Stimulated activated CD8-positive, alpha-beta memory T cell treated with anti-CD3 and anti-CD28 coated beads, Interleukin-4, amount 100 ng/mL, for 4 hours (primary cell): ENCODE measurements at places on chromosomes 2 and 18.
A peak's percentile ranks its signal among the peaks of the same experiment; 100 is the strongest.

DNA sequence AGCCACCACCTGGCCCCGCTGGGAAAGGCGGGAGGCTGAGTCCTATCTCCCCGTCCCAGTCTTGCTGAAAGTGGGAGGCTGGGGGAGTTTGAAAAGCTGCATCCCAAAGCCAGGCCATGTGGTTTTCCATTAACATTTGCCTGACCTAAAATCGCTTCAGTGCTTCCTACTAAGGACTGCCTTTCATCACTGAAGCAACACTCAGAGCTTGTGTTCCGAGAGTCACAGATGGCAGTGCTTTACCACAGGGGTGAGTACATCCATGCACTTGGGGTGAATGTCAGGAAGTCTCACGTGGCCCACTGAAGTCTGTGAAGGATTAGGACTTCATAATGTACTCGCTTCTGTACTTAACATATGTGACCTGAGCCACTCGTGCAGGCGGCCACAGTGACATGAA, 43.3 kb downstream of the PXDN start:
- no peak for DNase-seq

DNA sequence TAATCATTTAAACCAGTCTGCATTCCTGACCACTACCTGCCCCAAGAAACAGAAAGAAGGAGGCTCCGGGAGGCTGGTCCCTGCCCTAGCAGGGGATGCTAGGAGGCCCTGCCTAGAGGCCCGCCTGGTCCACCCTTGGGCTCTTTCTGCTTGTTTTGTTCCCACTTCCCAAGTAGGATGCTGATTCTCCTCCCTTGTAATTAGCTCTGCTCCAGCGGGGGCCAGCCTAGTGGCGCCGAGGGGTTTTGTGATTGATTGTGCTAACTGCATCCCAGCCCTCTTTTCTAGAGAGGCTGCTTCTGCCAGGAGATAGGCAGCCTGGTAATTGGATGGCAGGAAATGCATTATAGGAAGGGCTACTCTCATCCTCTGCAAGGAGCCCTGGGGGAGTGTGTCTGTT, 220.0 kb downstream of the LOXHD1 start:
- DNase-seq = no peak

DNA sequence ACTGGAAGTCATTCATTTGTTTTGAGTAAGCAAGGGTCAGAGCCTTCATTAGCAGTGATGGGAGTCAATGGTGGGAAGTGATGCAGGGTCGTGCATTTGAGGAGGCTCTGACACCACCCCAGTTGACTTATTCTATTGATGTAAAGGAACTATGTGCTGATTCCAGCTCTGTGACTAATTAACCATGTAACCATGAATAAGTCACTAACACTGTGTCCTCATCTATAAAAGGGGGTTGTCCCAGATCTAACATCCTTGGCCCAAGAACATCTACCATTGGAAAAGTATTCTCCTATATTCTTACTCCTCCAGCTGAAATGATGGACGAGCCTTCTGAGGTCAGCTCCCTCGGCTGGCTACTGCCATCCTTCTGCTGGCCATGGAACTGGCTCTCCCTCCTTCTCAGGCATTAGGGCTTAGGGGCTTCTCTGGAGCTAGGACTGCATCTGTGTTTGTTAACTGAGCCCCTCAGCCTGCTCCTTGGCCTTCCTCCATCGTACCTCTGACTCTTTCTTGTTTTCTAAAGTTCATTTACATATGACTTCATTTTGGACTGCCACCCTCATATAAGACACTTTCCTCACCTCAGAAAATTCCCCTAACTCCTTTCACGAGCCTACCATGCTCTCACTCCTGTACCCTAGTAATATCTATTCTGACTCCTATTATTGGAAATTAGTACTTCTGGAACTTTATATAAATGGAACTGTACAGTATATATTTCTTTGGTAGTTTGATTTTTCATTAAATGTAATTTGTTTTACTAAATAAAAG, 115.5 kb downstream of the KCTD1 start:
- DNase-seq = no peak

GRCh38 chr18:57429167-57430078, 5.8 kb upstream of the ONECUT2 start:
- DNase-seq = no peak

GRCh38 chr18:58117786-58118403, 73.9 kb downstream of the NEDD4L start:
- no peak for DNase-seq

DNA sequence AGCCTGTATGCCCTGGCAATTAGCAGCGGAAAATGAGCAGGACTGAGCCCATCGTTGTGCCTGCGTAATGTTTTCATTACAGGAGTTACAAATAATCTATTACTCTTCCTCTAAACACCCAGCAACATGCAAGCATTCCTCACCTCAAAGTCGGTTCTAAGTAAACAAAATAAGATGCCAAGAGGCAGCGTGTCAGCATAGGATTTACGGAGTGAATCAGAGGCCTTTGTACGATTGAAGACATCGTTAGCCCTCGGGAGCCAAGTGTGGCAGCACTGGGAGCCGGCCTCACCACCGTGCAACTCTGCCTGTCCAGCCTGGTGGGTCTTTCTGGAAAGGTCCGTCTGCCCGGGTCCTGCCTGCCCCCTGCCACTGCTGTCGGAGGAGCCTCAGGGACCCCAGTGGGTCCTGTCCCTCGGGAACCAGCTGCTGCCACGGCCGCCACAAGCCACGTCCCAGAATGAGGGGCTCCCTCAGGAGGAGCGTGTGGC, 80.1 kb upstream of the CTDP1 start:
- no peak for DNase-seq

DNA sequence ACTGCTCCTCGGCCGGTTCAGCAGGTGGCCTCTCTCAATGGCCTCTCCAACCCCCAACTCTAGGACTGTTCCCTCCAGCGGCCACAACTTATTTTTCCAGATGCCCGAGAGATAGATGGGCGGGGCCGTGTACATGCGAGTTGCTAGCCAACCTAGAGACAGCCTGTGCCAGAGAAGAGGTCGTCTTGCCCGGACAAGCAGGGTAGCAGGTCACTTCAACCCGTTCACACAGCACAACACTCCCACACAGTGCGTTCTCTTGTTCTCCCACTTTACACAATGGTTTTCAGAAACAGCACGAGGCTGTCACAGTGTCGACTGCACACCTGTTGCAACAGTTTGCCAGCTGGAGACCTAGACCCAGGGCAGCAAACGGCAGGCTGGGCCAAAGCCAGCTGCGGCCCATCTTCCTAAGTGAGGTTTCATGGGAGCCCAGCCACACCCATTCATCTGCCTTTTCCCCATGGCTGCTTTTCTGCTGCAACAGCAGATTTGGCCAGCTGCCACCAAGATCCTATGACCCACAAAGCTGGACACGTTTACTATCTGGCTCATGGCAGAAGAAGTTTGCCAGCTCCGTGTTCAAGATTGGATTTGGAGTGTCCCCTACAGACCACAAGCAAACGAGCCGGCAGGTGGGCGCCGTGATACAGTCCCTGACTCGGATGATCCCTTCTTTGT, 7.3 kb upstream of the PRLH start:
- DNase-seq = no peak

- DNase-seq = no peak
These were observed 36.5 kb downstream of the TGIF1 start for GRCh38 chr18:3486512-3486911.

DNA sequence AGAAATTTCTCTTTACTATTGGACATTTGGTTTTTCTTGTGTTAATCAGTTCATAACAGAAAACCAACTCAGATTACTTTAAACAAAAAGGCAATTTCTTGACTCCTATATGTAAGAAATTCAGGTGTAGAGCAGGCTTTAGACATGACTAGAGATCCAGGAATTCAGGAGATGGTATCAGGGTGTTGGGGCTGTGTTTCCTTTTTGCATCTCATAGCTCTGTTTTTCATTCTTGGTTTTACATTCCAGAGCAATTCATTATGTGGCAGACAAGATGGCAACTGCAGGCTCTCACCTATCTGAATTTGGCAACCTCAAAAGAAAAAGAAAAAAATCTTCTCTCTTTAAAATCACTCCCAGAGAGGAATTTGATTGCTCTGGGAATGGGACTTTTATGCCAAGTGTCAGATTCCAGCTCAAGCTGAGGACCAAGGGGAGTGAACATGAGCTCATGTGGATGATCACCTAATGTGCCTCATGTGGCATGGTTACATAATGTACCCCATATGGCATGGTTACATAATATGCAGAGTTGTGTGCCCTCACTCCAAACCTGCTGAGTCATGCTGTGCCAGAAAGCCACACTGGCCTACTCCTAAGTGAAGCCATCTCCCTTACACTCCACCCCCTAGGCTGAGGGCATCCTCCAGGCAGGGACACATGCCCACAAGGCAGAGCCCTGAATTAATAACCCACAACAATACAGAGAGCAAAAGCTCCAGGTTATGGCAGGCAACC, 282.7 kb downstream of the MBD2 start:
- no peak for DNase-seq

GRCh38 chr18:69958422-69958821, 10.7 kb upstream of the CD226 start:
- DNase-seq = no peak

DNA sequence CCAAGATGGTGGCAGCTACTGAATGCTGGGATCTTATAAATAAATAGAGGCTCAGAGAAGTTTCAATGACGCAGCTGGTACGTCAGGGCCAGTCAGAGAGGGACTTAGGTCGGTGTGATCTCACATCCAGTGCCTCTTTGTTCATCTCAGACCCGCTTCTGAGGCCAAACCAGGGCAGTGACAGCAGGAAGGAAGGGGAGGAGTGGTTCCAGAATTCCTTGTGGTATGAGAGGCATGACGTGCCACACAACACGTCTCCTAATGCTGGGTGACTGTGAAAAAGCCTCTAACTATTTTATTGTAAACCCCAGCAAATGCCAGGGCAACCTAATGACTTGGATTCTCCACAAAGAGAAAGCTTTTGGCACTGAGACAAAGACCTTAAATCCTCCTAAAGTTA, 423.3 kb downstream of the LPIN1 start:
- no peak for DNase-seq

DNA sequence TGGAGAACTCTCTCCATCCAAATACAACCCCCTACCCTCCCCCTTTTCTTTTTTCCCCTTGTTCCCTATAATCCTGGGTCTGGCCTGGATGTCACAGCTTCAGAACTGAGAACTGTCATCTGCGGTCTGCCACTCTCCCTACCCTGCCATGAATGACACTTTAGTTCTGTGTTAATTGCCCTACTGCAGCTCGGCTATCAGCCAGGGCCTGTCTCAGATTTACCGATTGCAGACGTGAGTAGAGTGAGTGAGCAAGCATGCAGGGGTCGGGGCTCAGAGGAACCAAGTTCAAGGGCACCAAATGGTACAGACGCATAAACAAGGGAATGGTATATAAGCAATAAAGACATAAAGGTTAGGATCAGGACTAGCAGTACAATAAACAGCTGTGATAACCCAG, 967.8 kb downstream of the BCL11A start:
- DNase-seq = no peak

GRCh38 chr18:31278609-31279071, 39.3 kb upstream of the DSG1 start:
- DNase-seq = no peak

GRCh38 chr18:5294457-5295230, 882 bp downstream of the ZBTB14 start:
- peak; percentile 31 for DNase-seq

DNA sequence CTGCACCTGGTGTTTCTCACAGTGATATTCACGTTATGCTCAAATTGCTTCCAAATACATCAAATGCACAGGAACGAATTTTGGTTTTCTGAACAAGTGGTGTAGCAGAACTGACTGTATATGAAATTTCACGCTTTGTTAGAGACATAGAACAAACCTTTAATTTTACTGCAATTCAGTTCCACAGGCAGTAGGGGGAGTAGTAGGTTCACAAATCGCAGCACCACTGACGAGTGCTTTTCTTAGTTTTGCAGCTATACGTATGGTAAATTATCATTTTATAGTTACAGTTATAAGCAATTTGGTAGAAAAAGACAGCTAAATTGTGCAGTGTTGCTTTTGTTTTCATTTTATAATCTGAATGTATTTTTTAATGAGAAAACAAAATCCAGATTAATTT, 113.3 kb downstream of the KIAA1328 start:
- DNase-seq = no peak

DNA sequence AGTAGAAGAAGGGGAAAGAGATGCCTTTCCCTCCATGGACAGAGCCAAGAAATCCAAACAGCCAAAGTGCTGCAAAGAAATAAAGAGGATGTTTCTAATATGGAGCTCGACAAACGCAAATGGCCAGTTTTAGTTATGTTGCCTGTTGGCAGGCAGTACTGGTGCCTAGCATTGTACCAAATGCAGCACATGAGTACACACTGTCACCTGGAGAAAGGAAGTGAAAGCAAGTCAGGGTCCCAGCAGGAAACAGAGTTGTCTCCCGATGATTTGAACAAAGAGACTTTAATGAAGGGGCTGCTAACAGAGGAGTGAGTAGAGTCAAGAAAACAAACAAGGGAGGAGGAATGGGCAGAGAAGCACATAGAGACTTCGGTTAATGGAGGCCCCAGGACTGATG, 623.0 kb downstream of the BCL11A start:
- no peak for DNase-seq

DNA sequence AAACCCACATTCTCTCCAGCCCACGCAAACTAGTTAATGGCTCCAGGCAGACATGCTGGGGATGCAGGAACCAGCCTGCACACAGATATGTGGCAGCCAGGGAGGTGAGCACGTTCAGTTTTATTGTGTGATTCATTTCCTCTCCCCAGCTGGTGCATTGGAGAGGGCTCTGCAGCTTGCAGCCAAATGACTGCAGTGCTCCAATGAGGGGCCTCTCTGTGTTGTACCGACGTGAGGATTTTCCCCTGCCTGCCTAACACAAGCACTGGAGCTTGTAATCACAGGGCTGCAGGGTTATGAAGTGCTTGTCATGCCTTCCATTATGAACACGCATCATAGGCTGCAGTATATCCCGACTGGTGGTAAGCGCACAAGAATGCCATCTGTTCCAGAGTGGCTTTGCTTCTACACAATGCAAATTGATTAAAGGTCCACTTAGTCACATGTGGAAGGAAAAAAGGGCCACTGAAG, 92.3 kb upstream of the THUMPD2 start:
- no peak for DNase-seq

DNA sequence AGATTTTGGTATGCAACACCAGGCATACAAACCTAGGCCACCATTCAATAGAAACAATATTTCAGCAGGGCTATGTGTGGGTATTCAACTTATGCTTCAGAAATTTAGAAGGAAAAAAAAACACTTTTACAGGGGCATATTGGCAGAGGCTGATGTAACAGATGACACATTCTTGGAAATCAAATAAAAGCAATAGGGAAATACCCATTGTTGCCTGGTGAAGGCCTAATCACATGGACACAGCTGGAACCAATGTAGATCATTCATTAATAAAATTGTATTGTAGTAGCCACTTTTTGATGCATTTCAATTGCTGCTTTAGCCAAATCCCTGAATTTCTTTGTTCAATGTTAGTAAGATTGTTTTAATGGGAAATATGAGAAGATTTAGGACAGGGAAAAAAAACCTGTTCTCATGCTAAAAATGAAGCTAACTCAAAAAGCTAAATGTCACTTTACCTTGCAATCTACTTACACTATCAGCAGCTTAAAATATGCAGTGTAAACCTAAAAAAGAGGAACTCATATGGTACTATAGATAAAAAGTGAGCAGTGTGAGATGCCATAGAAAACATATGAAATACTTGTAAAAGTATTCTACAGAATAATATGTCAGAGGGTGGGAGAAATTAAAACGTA, 289.4 kb downstream of the ZEB2 start:
- no peak for DNase-seq
